T-cell (primary cell): ENCODE measurements at places on chromosomes 13 and 19.

DNA sequence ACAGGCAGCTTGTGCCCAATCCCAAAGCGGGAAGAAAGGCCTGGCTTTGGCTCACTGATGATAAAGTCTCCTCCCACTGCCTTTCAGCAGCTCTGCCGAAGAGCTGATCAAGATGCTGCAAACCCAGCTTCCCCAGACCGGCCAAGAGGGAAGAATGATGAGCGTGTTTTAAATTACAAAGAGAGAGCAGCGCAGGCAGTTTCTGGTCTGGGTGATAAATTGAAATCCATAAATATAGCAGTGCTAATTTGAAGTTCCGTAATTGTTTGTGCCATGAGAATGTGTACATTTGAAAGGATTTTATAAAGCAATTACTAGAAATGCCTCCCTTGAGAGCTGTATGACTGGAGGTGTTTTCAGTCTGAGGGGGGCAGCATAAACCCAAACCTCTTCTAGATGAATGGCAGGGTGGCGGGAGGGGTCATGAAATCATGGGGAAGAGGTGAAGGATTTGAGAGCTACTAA, 171.8 kb downstream of the STK24 start:
- no peak for DNase-seq

GRCh38 chr13:51601601-51602565, 17.6 kb downstream of the WDFY2 start:
- no peak for DNase-seq

- no peak for DNase-seq
Measured at GRCh38 chr13:35211949-35212348, 264.5 kb downstream of the MAB21L1 start.

- no peak for DNase-seq
Measured at GRCh38 chr19:58395979-58396627, 647 bp downstream of the RNF225 start.

DNA sequence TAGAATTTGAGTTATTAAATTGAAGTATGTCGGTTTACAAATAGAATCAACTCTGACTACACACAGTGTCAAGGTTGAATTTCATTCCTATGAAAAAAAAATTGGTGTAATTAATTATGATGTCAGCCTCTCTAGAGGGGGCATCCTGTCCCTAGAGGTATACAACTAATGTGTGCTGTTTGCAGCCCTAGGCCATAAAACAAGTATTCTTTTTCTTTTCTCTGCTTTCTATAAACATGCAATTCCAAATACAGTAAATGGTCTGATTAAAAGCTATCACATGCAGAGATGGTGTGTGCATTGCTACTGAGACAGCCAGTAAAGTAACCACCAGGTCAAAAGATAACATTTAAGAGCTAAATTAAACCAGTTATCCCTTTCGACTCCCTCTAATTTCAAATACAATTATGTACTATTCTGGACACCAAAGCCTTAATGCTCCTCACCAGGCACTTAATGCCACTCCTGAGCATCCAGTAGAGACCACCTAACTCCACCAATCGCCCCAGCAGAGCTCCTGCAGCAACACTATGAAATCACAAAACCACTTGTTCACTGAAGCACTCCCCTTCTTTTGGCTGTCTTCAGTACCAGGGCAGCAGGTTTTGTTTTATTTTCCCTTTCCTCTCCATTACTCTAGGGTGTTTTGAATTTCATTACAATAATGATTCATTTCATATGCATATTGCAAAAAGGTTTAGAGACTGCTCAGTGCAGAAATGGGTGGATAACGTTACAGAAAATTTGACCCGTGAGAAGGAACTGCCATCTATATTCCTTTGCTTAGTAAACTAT, 426.9 kb downstream of the PCDH9 start:
- DNase-seq: no peak

DNA sequence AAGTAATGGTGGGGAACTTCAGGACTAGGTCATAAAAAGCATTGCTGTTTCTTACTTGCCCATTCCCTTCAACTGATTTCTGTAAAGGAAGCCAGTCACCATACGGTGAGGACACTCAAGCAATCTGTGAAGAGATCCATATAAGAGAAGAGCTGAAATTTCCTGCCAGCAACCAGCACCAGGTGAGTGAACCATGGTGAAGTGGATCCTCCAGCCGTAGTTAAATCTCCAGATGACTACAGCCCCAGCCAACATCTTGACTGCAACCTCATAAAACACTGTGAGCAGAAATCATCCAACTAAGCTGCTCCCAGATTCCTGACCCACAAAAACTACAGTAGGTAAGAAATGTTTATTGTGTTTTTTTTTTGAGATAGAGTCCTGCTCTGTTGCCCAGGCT, 3.8 kb upstream of the SLC6A16 start:
- DNase-seq: no peak
